ENCODE measurements at places on chromosomes 2 and 18.

DNA sequence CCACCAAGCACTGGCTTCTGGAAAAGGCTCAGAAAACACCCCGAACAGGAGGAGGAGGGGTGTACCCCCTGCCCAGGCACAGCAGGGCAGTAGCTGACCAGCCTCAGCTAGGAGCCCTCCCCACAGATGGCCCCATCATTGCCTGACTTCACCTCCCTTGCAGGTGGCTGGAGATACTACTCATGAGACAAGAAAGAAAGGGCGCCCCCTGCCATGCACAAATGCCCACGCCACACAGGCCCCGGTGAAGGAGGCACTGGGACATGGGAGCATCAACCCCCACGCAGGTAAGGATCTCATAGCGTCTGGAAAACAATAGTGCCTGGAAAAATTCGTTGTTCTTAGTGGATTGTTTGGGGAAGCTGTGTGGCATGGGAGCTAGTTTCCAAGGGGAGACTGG is 240.6 kb downstream of the TFCP2L1 start:
- no peak for DNase-seq

DNA sequence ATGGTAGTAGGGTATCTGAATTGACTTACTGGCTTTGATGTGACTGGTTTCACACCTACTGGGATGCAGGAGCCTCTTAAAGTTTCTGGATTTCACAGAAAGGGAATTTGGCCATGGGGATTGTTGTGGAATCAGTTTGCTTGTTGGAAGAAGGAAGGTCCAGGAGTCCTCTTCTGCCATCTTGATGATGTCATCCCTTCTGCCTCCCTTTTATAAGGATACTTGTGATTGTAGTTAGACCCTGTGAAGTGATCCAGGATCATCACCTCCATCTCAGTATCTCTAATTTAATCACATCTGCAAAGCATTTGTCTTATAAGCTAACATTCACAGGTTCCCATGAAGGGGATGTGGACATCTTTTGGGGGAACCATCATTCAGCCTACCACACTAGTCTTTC is 79.5 kb downstream of the CCDC138 start:
- DNase-seq = no peak

GRCh38 chr2:27237341-27237945 is 20.3 kb downstream of the CAD start:
- no peak for DNase-seq

DNA sequence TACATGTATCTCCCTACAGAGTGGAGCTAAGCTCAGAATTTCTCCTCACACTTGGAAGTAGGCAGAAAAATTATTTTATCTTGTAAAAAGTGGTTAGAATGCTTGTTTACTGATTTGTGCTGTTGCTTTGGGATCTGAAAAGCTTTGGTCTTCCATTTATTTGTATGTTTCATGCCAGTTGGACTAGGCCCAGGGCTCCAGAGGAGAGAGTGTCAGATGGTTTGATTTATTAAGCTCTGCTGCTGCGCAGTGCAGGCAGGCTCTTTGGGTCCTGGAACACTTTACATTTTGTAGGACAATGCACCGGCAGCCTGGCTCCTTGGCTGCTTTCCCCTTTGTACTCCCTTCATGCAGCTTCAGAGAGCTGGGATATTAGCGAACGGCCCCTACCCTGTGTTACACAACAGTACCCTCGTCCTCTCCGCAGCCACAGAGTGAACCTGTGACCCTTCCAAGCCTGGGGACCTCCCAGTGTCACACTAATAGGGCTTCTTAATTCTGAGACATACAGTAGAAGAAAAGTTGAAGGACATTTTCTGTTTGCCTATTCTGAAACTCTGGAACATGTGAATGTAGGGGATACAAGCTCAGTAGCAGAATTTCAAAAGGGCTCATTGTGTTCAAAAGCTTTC is 56.7 kb upstream of the EML6 start:
- DNase-seq = peak; percentile 38

Measured in posterior cingulate gyrus (tissue), 11 donors.